Stimulated activated CD4-positive, alpha-beta T cell treated with anti-CD3 and anti-CD28 coated beads, TNF-alpha, amount 100 ng/mL, for 4 hours (primary cell): ENCODE measurements at places on chromosomes 13 and 19.

DNA sequence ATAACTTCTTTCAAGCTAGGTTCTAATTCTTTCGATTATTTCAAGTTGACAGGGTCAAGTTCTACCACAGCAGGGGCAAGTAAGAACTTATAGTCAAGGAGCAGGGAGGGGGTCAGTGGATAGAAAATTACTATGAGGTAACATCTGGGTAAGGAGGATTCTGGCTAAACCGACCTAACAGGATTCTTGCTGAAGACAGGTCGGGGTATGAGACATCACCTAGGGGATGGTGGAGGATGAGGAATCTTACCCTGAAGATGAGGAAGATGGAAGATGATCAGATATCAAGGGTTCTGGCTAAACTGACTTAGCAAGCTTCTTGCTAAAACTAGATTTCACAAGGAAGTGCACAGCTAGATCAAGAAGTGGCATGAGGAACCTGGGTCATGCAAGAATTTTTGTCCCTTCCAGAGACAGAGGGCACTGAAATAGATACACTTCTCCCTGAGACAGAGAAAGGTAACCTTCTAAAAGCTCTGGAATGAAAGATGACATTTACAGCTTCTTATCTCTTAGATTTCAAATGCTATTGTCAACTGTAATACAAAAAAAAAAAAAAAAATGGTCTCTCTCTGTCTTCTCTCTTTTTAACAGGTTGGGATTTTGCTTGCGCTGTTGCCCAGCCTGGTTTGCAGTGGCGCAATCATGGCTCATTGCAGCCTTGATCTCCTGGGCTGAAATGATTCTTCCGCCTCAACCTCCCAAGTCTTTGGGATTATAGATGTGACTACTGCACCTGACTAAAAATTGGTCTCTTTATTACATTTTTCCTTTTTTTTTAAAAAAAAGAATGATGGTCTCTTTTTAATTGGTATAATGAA, 9.6 kb upstream of the METTL21C start:
- DNase-seq, result no peak

- no peak for DNase-seq
Measured at GRCh38 chr13:41162151-41162550, 29.5 kb upstream of the KBTBD6 start.

- DNase-seq, result no peak
Measured at GRCh38 chr13:42532561-42533335, 41.2 kb upstream of the TNFSF11 start.

- no peak for DNase-seq
Measured at GRCh38 chr13:112103961-112104880, 37.3 kb downstream of the SOX1 start.

- DNase-seq, result peak; percentile 58
Measured at GRCh38 chr19:57814505-57815246, at the start of gene ZNF552. TSS of gene ZNF552 (minus strand) at chr19:57814913. CDS start at chr19:57814743, 170 bp downstream.

GRCh38 chr13:107712145-107712860, 503.0 kb downstream of the LIG4 start:
- DNase-seq, result no peak

DNA sequence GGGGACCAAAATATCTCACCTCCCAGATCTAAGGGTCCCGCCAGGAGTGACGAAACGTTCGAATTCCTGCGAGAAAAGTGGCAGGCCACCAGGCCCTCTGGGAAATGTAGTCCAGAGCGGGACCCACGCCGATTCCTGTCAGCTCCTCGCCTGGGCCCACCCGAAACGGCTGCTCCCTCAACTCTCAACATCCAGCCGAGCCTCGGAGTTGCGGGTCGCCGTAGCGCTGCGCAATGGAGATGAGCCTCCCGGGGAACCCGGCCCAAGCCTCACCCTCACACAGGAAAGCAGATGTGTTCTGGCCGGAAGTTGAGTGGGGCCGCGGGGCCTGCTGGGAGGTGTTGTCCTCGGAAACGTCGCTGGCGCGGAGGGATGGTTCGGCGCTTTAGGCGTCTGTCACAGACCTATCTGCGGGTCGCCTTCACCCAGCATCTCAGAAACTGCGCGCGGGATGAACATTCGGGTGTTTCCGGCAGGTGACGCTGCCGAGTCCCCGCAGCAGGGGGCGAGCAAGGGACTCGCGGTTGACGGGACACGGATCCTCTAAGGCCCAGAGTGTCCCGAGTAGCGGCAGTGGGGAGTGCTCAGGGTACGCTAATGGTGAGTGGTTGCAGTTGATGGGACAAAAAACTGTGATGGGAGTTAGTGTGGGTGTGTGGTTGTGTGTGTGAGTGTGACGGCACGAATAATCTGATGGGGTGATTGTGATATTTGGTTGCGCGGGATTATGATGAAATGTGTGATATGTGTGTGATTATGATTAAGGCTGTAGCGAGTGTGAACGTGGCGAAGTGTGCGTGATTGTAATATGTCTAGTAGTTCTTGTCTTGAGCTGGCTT, at the start of the genes ZNF568 and ZNF829:
ZNF568 (plus strand) TSS at position 341 of the 839 bp plus-strand sequence. CDS start 6,439 bp downstream, outside the sequence.
ZNF829 (minus strand) TSS at position 300 of the 839 bp plus-strand sequence. CDS start 1,124 bp downstream, outside the sequence.
- DNase-seq, result peak; percentile 77

DNA sequence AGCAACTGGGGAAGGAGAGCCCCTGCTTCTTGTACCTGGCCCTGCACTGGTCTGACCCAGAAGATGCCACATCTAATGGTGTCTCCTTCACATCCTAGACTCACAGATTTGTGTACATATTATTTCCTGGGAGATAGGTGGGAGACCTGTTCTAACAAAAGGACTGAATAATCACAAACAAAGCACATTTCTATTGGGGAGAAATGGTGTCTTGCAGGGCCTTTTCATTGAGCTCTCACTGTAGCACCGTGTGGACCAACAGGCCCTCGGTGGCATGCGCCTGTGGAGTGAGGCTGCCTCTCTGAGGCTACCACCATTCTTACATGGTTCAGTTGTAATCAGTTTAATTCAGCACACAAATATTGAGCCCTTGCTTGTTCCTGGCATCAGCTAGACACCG, 989 bp upstream of the SACS start:
- DNase-seq, result no peak

DNA sequence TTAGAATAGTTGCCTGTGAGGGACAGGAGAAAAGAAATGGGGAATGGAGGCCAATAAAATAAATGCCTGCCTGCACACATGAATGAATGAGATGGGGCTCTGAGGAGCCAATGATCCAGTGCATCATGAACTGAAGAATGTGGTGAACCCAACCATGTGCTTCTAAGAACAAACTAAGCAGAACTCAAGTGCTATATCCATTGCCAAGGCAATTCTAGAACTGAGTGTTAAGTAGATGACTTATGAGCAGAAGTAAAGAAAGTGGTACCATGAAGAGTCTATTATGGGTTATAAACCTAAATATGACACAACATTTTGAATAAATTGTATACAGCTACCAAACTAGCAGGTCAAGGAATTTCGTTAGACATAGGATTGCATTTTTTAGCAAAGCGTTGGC, 186.1 kb downstream of the KATNAL1 start:
- no peak for DNase-seq

- no peak for DNase-seq
Measured at GRCh38 chr13:103876571-103876970, 810.4 kb upstream of the SLC10A2 start.

DNA sequence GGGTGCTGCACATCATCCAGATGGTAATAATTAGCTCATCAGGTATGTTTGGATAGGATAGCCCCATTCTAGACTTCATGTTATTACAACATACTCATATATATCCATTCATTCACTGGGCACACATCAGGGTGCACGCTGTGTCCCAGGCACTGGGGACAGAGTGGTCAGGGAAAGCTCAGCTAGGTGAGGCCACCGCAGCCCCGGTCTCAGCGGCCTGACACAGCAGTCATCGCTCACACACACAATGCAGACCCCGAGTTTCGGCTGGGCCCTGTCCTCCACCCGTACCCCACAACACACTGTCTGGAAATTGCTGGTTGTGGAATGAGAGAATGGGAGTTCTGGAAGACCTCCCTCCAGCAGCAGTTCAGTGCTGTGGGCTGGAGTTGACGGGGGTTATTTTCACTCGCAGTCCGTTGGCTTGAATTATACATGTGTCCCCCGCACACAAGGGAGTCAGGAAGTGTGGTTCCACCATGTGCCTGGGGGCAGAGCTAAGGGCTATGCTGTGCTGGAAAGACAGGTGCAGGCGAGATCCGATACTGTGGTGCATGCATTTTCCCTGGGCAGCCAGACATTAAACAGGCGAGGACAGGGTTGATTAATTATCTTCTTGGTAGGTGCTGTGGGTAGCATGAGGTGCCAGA, 257.6 kb downstream of the TEX29 start:
- no peak for DNase-seq

- DNase-seq, result no peak
Measured at GRCh38 chr13:108026680-108027410, 188.5 kb downstream of the LIG4 start.
